ACHN (cell line): ENCODE measurements at places on chromosomes 2 and 18.

- no peak for DNase-seq
Measured at GRCh38 chr2:107290041-107290440, 404.1 kb upstream of the ST6GAL2 start.

GRCh38 chr18:25177631-25178030 lies 174.3 kb downstream of the ZNF521 start:
- DNase-seq, result no peak

- no peak for DNase-seq
Measured at GRCh38 chr2:239544143-239544917, 143.5 kb upstream of the HDAC4 start.

GRCh38 chr2:19352946-19353720 lies 5.3 kb downstream of the OSR1 start:
- no peak for DNase-seq

GRCh38 chr18:9348766-9349165 lies 14.2 kb downstream of the TWSG1 start:
- no peak for DNase-seq

DNA sequence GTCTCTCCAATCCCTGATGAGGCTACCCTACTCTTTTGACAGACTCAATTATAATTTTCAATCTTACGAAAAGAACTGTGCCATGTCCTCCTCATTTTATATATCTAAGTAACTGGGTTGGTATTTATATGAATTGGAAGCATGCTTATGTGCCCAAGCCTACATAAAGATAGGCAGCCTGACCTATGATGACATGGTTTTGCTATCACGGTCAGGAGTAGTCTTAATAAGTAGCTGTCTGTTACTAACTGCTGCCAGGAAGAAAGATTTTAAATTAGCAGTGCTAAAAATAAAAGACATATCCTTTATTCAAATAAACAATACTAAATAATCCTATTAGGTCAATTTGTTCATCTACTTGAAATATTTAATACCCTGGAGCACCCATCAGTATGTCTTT lies 102.0 kb upstream of the DTNA start:
- DNase-seq, result no peak

- no peak for DNase-seq
Measured at GRCh38 chr2:95336406-95336805, 39.3 kb downstream of the KCNIP3 start.

GRCh38 chr18:12254136-12254819 lies at the start of gene CIDEA:
Gene CIDEA (plus strand): TSS chr18:12254361. CDS start chr18:12254384, 23 bp downstream.
- no peak for DNase-seq

DNA sequence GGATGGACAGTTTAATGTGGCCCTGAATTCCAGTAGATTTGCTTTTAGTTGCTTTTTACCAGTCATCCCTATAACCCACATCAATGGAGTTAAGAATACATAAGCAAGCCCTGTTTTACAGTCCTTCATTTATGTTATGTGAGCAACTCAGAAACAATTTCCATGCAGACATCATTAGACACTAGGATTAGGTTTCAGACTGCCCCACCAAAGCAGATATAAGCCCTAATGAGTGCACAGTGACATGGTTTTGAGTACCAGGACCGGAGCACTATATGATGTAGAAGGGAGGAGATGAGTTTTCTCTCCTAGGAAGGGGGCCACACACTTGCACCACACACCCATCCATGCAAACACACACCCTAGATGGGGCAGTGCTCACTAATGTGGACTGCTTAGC lies 15.5 kb downstream of the KCNS3 start:
- DNase-seq, result no peak

DNA sequence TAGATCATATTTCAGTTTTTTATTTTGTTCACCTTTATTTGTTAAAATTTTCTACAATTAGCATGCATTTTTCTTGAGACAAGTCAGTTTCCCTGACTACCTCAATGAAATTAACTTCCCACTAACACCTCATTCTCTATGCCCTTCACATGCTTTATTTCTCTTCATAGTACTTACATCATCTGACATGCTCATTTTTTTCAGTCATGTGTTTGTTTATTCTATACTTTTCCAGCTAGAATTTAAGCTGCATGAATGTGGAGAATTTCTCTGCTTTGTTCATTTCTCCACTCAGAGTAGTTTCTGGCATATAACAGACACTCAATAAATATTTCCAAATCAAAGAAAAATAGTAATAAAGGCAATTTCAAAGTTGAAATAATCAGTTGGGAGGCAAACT lies 78.9 kb upstream of the SCN7A start:
- no peak for DNase-seq

DNA sequence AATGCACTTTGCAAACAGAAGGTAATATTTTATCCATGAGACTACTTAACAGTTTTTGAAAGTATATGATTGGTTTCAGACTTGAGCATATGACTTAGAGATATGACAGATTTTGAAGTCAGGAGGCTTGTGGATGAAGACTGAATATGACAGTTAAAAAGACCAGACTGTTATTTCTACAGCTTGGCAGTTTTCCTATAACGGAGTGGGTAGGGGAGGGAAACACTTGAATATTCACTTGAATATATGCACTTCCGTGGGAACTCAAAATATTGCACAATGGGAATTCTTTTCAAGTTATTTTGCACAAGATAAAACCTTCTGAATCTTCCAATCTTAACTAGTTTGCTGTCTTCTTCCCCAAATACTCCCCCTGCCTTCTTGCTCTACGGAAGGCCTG lies 64.6 kb upstream of the ACKR3 start:
- DNase-seq, result no peak

- no peak for DNase-seq
Measured at GRCh38 chr18:58021504-58021903, 22.5 kb upstream of the NEDD4L start.

DNA sequence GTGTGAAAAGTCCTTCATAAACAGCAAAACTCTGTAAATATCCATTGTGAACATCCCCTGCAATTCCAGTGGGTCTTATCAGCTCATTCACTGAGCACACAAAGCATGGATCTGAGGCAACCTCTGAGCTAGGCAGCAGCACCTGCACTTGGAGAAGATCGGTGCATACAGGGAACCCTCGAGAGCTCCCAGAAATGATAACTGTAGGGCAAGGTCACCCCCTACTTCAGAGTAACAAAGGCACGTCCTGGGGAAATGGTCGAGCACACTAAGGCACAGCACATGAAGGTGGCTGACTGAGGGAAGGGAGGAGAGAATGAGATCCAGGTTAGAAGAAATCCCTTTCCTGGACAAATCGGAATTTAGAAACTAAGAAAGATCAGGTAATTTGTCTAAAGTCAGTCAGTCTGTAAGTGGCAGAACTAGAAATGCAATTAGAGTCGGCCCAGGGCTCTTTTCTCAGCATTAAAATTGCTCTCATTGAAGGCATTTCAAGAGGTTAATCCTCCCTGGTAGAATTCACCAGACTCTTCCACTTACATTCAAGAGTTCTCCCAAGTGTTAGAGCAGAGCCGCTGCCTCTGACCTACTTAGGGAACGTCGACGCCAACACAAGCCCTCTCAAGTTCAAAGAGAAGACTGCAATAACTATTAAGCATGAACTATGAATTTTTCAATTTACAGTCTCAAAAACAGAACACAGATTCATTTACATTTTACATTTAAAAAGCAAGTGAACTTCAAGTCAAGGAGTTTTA lies 45.9 kb downstream of the PXDN start:
- DNase-seq, result no peak

DNA sequence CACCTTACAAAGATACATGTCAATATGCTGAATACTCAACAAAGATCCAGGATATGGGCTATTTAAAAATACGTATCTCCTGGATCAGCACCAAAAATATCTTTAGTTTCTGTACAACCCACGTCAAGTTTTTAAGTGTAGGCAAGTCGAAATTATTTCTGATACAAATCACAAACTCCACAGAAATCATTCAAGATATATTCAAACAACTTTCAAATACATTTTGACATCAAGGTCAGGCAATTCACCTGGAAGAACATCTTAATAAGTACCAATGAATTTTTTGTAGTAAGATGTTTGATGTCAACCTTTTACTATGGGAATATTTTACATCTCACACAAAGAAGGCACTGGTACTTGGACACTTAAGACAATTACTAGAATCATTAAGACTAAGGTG lies 86.2 kb downstream of the CUL3 start:
- DNase-seq, result no peak

GRCh38 chr2:227347117-227347516 lies 22.1 kb downstream of the MFF start:
- peak; percentile 42 for DNase-seq

DNA sequence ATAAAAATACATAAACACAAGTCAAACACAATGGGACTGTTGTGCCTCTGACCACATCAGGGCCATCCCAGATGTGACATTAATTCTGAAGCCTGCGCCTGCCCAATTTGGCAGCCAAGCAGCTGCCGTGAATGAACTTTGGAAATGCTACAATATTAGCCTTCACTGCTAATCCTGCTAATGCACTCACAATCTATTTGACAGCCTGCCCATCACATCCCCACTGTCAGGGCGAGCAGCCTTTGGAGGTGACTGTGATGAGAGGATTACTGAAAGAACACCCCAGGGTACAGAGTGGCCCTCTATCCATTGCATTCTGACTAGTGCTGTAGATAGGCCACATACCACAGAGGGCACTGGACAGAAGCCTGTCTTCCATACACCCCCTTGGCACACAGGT lies 21.6 kb downstream of the OSR1 start:
- no peak for DNase-seq

GRCh38 chr2:160666154-160667060 lies 172.8 kb upstream of the RBMS1 start:
- peak; percentile 81 for DNase-seq

DNA sequence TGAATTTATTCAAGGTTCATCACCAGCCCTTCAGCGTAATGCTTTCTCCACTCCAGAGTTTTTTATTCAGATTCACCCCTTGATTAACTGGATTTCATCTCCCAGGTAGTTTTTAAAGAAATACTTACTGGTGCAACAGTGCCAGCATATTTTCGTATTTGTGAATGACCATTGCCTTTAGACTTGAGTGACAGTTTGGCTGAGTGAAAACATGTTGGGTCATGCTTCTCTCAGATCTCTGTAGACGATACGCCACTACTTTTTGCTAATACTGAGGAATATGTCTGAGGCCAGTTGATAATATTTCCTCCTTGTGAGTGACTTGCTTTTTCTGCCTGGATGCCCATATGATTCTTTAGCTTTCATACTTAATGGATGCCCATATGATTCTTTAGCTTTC lies 51.5 kb downstream of the CYP26B1 start:
- no peak for DNase-seq

DNA sequence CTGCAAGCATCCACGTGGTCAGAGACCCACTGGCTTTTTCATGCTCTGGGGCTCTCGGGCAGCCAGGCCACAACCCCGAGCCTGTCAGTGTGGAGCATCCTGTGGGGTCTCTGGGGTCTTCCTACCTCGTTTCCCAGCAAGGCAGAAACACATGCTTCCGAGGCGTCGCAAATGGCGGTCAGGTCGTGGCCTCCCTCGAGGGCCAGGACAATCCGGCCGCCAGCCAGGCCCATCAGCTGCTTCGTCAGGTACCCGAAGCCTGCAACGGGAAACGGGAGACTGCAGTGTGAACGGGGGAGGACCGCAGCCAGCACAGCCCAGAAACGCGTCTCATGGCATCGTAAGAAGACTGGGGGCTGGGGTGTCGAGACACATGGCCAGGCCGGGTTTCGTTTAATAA lies 218.7 kb downstream of the TWIST2 start:
- no peak for DNase-seq

GRCh38 chr2:141899740-141900139 lies 231.1 kb downstream of the LRP1B start:
- no peak for DNase-seq

GRCh38 chr2:675982-676646 lies 1.1 kb downstream of the TMEM18 start:
- peak; percentile 90 for DNase-seq

- DNase-seq, result no peak
Measured at GRCh38 chr18:34115409-34116081, 109.2 kb downstream of the NOL4 start.

DNA sequence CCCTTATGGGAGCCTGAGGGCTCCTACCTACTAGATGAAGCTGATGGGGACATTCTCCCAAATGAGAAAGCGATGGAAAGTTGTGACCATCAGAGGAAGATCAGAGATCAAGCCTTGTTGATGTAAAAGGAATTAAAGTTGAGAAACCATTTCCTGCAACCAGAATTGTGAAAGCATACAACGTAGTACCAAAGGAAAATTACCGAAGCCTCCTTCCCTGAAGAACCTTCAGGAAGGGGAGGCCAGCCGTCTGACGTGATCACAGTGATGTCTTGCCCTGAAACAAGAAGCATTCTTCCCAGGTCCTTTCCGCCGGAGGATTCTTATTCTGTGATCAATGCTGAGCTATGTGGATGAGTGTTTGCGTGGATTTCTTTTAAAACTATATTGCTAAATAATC lies 211.6 kb upstream of the TNP1 start:
- no peak for DNase-seq

DNA sequence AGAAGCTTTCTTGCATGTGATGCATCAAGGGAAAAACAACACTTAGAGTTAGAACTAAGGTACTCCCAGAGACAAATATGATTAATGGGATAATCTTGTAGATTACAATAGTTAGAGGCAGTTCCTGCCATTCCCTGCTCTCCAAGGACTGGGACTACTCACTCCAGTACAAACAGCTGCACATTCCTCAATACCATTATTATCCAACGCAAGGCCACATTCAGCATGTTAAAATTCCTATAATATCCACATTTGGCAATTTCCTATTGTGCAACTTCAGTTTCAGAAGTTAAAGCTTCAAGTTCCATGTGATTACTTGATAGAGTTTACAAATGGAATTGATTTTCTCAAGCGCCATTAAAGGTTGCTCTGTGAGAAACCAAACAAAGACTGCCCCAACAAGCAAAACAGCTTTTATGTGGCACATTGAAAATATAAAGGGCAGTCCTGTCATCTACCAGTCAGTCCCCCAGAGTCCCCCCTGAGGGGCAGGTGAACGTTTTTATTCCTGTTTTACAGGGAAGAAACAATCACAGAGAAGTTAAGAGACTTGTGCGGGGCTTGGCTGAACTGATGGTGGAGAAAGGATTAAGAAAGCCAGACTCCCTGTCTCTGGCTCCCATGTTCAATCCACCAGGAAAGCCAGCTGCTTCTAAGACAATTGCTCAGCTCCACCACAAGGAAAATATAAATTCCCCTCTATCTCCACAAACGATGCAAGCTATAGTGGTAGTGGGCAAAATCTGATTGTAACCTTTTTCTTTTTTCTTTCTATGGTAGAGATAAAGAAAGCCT lies 72.6 kb downstream of the TXNL1 start:
- DNase-seq, result no peak

- no peak for DNase-seq
Measured at GRCh38 chr2:218703341-218703740, 7.3 kb upstream of the TTLL4 start.
